Activated CD4-positive, alpha-beta memory T cell treated with anti-CD3 and anti-CD28 coated beads for 36 hours (primary cell): ENCODE measurements at places on chromosomes 3 and 15. TPM values are rescaled to one million over a fixed set of nuclear protein-coding genes. Genes with fewer than 3 reads are reported as not detected.

KBTBD8 gene
- 15.5 TPM for total RNA-seq

NUP210 gene
- 144 TPM for total RNA-seq

PCSK6 gene
- total RNA-seq, result 0.24 TPM

CCDC54 gene
- not detected for total RNA-seq

PARP15 gene
- total RNA-seq, result 11.0 TPM

DNAH12 gene
- total RNA-seq, result 0.14 TPM

NEDD4 gene
- 18.5 TPM for total RNA-seq

GUCA1C gene
- total RNA-seq, result not detected

MINAR1 gene
- 0.29 TPM for total RNA-seq

TRIM71 gene
- 0.02 TPM for total RNA-seq

P2RY13 gene
- not detected for total RNA-seq

DNA sequence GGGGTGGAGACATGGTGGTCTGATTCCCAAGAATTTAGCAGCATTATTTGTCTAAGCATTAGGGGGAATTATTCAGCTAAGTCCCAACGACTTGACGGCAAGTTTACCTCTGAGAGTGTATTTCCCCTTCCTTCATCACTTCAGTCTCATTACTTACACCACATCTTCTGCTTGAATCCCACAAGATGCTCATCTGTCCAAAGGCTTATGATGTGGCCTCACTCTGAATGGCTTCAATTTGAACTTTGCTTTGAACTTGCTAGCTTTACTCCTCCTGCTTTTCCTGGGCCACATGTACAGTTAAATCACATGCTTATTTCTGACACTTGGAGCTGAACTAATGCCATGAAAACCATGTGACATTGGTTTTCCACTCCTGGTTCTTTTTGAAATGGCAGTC, 231.3 kb upstream of the SATB1 start:
- no peak for DNase-seq
- H3K36me3 ChIP-seq, result peaks cover 12% of the 10 kb centered on the region

DNA sequence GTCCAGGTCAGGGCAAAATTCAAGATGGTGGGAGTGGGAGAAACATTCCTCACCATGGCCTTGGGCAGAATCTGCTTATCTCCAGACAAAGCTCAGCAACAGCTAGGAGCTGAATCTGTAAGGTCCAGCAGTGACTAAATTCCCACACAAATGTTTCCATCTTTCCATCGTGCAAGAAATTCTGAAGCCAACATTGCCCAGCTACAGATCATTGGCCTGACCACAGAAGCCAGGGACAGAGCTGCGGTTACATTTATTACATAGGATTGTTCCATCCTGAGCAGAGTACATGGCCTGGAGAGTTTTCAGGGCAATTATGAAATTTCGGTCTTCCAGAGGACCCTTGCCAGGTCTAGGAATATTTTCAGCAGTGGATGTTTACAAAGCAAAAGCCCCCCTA, 100.3 kb downstream of the LIPC start:
- no peaks in the 10 kb centered on the region for H3K4me1 ChIP-seq
- no peaks in the 10 kb centered on the region for H3K27me3 ChIP-seq
- no peak for DNase-seq
- H3K4me3 ChIP-seq, result no peak overlapping the region
- H3K36me3 ChIP-seq, result no peaks in the 10 kb centered on the region

- no peaks in the 10 kb centered on the region for H3K36me3 ChIP-seq
- peaks cover 5% of the 10 kb centered on the region for H3K4me1 ChIP-seq
- H3K4me3 ChIP-seq, result no peak overlapping the region
- no peak overlapping the region for H3K27ac ChIP-seq
- DNase-seq, result no peak
- H3K27me3 ChIP-seq, result no peaks in the 10 kb centered on the region
These were observed 39.5 kb upstream of the GOLGA6B start for GRCh38 chr15:72614810-72615532.

- peaks cover 10% of the 10 kb centered on the region for H3K27me3 ChIP-seq
- no peak for DNase-seq
- H3K36me3 ChIP-seq, result no peaks in the 10 kb centered on the region
- no peak overlapping the region for H3K4me3 ChIP-seq
- no peaks in the 10 kb centered on the region for H3K4me1 ChIP-seq
These were observed 103.0 kb downstream of the P3H2 start for GRCh38 chr3:190017521-190018288.

DNA sequence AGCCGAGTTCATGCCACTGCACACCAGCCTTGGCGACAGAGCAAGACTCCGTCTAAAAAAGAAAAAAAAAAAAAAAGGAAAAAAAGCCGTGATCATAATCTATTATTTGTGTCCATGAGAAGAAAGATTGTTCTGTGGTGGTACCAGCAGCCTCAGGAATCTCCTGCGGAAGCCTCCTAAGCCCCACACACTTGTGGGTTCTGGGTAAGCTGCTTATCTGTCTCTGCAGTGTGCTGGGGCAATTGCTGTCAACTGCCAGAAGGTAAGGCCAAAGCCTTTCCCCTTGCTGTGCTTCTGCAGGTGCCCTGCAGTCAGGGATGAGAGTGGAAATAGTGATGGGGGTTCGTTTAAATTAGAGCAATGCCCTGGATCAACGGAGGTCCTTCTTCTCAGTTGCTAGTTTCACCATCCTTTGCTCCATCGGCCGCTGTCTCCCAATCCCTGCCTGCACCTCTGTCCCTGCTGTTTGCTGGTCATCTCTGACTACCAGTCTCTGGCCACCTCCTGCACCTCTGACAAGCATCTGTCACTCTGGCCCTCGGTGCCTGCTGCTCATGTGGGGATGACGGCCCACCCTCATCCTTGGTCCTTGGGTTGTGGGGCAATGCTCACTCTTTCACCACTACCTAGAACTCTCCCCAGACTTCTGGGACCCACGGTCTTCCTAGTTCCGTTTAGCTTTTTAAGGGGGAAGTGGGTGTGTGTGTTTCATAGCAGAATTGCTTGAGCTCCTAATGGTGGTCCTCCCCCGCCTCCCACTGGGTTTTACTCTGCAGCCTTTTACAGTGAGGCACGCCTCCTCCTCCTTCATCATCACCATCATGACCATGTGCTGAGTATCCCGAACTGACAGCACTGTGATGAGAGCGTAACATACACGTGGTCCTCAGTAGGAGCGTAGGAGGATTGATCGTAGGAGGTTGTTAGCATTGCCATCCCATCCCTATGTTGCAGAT, 25.5 kb downstream of the CHRD start:
- H3K36me3 ChIP-seq, result no peaks in the 10 kb centered on the region
- H3K4me3 ChIP-seq, result no peak overlapping the region
- H3K4me1 ChIP-seq, result no peaks in the 10 kb centered on the region
- no peak for DNase-seq
- peaks cover 16% of the 10 kb centered on the region for H3K27me3 ChIP-seq
- no peak overlapping the region for H3K27ac ChIP-seq

DNA sequence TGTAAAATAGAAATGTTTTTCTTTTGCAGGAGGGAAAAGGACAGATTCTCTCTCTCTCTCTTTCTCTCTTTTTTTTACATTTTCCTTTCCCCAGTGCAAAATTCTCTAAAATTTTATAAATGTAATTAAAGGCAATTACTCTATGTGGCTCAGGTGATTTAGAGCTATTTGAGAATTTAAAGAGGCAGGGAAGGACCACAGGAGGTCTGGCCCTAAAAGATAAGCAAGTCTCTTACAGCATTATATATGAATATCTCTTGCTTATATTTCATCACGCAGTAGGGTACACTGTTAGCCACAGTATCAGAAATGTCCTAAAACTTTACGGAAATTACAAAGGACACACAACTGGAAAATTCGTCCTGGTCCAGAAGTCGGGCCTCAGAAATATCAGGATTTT, 70.5 kb upstream of the PPIB start:
- H3K36me3 ChIP-seq, result no peaks in the 10 kb centered on the region
- H3K27me3 ChIP-seq, result no peaks in the 10 kb centered on the region
- H3K4me3 ChIP-seq, result no peak overlapping the region

- H3K4me3 ChIP-seq, result no peak overlapping the region
- no peaks in the 10 kb centered on the region for H3K4me1 ChIP-seq
- no peaks in the 10 kb centered on the region for H3K27me3 ChIP-seq
- H3K27ac ChIP-seq, result no peak overlapping the region
- peaks cover 3% of the 10 kb centered on the region for H3K36me3 ChIP-seq
These were observed 21.6 kb upstream of the PLXNA1 start for GRCh38 chr3:126961191-126961790.

- H3K4me1 ChIP-seq, result no peaks in the 10 kb centered on the region
- no peaks in the 10 kb centered on the region for H3K36me3 ChIP-seq
- no peak overlapping the region for H3K27ac ChIP-seq
- H3K27me3 ChIP-seq, result no peaks in the 10 kb centered on the region
- no peak for DNase-seq
These were observed 276.6 kb upstream of the LRTM1 start for GRCh38 chr3:55204417-55204816.

DNA sequence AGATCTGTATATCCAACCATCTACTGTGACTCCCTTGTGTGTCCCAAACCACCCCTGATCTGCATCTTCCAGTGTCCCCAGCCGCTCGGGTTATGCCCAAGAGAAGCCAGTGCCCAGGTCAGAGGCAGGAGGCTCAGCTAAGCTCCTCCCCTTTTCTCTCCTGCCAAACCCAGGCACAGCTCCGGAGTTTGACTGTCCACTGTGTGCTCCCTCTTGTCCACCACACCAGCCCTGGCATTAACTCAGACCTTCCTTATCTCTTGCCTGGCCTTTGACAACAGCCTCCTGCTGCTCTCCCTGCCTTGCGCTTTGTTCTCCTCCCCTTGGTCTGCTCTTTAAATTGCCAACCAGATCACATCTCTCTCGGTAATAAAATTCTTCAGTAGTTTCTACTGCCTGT, 39.3 kb downstream of the DGKG start:
- no peaks in the 10 kb centered on the region for H3K36me3 ChIP-seq
- H3K4me1 ChIP-seq, result no peaks in the 10 kb centered on the region
- peaks cover 5% of the 10 kb centered on the region for H3K27me3 ChIP-seq
- no peak overlapping the region for H3K27ac ChIP-seq
- H3K4me3 ChIP-seq, result no peak overlapping the region

- DNase-seq, result no peak
- no peaks in the 10 kb centered on the region for H3K4me1 ChIP-seq
- H3K4me3 ChIP-seq, result no peak overlapping the region
- no peak overlapping the region for H3K27ac ChIP-seq
These were observed 456.1 kb upstream of the IL12A start for GRCh38 chr3:159532577-159532976.

GRCh38 chr3:86562090-86562489, 428.9 kb downstream of the VGLL3 start:
- H3K27me3 ChIP-seq, result no peaks in the 10 kb centered on the region
- DNase-seq, result no peak
- no peak overlapping the region for H3K4me3 ChIP-seq

- no peaks in the 10 kb centered on the region for H3K27me3 ChIP-seq
- H3K36me3 ChIP-seq, result peaks cover 5% of the 10 kb centered on the region
- H3K27ac ChIP-seq, result peak overlapping the region; percentile 43
- peaks cover 74% of the 10 kb centered on the region for H3K4me1 ChIP-seq
- DNase-seq, result peak; percentile 30
These were observed 39.3 kb downstream of the TRANK1 start for GRCh38 chr3:36905545-36905944.

DNA sequence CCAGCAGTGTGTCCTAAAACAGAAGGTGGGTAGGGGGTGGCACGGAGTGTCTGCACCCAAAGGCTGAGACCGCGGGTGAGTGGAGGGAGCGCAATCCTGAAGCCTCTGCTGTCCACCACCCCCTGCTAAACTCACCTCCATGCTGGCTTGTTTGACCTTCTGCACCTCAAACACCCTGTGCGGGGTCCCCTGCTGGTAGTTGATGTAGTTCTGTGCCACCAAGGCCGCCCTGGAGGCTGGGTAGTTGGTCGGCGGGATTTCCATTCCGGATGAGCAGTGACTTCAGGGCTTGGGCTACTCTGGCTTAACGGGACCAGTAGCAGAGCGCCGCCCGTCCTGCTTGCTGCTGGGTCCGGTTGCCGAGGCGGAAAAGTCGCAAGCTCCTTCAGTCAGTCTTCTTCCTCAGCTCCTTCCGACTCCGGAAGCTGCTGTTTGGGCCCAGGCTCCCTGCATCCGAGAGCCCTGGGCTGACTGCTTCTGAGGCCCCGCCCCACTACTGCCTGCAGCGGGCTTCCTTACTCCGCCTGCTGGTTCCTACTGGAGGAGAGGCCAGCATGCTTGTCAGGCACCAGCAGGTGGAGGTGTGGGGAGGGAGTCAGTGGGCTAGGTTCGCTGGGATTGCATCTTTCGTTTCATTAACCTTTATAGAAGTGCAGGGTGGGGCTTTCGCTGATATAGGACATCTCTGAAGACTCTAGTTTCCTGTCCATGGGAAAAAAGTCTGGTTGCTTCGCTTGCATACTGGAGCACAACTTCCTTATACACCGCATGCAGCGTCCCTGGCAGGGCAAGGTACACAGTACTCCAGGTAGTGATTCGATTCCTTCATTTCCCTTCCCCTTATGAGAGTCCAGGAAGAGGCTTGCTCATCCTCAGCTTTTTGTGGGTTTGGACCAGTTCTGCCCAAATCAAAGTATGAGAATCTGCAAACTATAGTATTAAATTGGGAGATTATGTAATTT, at the start of gene LXN:
Gene LXN, minus strand, starts transcription at position 434 of the 962 bp plus-strand sequence. Its CDS starts 170 bp downstream, at position 264.
- H3K4me1 ChIP-seq, result peaks cover 12% of the 10 kb centered on the region
- H3K27ac ChIP-seq, result peak within 1 kb of the TSS; percentile 92
- H3K27me3 ChIP-seq, result no peaks in the 10 kb centered on the region

- H3K36me3 ChIP-seq, result no peaks in the 10 kb centered on the region
- no peaks in the 10 kb centered on the region for H3K4me1 ChIP-seq
- DNase-seq, result no peak
These were observed 101.2 kb upstream of the ETV5 start for GRCh38 chr3:186209810-186210752.

GRCh38 chr3:106985721-106986120, 391.5 kb upstream of the CCDC54 start:
- H3K27ac ChIP-seq, result no peak overlapping the region
- H3K27me3 ChIP-seq, result no peaks in the 10 kb centered on the region
- no peak for DNase-seq
- H3K4me1 ChIP-seq, result no peaks in the 10 kb centered on the region
- H3K36me3 ChIP-seq, result no peaks in the 10 kb centered on the region

- peaks cover 15% of the 10 kb centered on the region for H3K36me3 ChIP-seq
- no peak overlapping the region for H3K27ac ChIP-seq
- DNase-seq, result no peak
- peaks cover 11% of the 10 kb centered on the region for H3K4me1 ChIP-seq
- H3K27me3 ChIP-seq, result no peaks in the 10 kb centered on the region
- H3K4me3 ChIP-seq, result no peak overlapping the region
These were observed 9.4 kb upstream of the CCR2 start for GRCh38 chr3:46344476-46344875.

DNA sequence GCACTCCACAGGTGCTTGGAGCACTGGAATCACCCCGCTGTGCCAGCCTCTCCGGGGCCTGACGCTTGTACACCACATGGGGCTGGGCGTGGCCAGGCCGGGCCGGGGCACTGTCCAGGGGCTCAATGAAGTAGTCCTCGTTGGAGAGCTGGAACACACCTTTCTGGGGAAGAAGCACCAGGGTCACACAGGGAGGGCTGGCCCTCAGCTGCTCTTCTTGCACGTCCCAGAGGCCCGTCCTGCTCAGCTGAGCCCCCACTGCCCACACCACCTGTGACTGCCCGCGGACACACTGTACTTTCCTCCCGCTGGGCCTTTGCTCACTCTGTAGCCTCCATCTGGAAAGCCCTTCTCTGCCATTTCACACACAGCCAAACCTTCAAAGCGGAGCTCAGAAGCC, 13.3 kb downstream of the ADAMTS7 start:
- H3K36me3 ChIP-seq, result no peaks in the 10 kb centered on the region
- no peaks in the 10 kb centered on the region for H3K27me3 ChIP-seq
- no peak overlapping the region for H3K27ac ChIP-seq
- no peak for DNase-seq

GRCh38 chr15:64842096-64842939, 603 bp downstream of the PLEKHO2 start:
- peaks cover 63% of the 10 kb centered on the region for H3K4me1 ChIP-seq
- DNase-seq, result peak; percentile 41
- H3K4me3 ChIP-seq, result peak overlapping the region; percentile 95
- H3K36me3 ChIP-seq, result peaks cover 2% of the 10 kb centered on the region
- H3K27me3 ChIP-seq, result no peaks in the 10 kb centered on the region

GRCh38 chr15:61243983-61244593, 15.0 kb upstream of the RORA start:
- H3K4me3 ChIP-seq, result no peak overlapping the region
- peaks cover 9% of the 10 kb centered on the region for H3K4me1 ChIP-seq
- H3K36me3 ChIP-seq, result no peaks in the 10 kb centered on the region
- DNase-seq, result peak; percentile 27
